ENCODE measurements at places on chromosomes 4 and X. TPM values are rescaled to one million over a fixed set of nuclear protein-coding genes. Genes with fewer than 3 reads are reported as not detected.

The USP26 gene
- not detected for polyA plus RNA-seq

The PPEF2 gene
- polyA plus RNA-seq: not detected

The GBA3 gene
- not detected for polyA plus RNA-seq

The GLUD2 gene
- 0.36 TPM for polyA plus RNA-seq

The SPATA18 gene
- polyA plus RNA-seq: 13.7 TPM

The COL4A6 gene
- polyA plus RNA-seq: 0.06 TPM

The ANXA3 gene
- 2.8 TPM for polyA plus RNA-seq

The ARMCX1 gene
- polyA plus RNA-seq: 27.5 TPM

DNA sequence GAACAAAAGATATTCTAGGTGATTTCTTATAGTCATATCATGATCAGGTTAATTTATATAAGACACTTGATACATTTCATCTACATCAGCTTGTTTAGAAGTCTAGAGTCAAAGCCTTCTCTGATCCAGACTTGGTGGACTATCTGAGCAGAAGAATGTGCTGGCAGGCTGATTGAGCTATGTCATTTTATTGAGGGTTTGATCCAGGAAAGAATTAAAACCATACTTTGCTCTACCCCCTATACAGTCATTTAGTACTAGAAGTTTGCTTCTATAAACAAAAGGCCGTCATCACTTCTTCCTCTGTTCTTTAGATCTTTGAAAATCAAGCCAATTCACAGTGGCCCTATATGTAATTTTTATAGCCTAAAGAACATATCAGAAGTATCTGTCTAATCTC lies 173.1 kb upstream of the PITX2 start:
- DNase-seq: no peak

DNA sequence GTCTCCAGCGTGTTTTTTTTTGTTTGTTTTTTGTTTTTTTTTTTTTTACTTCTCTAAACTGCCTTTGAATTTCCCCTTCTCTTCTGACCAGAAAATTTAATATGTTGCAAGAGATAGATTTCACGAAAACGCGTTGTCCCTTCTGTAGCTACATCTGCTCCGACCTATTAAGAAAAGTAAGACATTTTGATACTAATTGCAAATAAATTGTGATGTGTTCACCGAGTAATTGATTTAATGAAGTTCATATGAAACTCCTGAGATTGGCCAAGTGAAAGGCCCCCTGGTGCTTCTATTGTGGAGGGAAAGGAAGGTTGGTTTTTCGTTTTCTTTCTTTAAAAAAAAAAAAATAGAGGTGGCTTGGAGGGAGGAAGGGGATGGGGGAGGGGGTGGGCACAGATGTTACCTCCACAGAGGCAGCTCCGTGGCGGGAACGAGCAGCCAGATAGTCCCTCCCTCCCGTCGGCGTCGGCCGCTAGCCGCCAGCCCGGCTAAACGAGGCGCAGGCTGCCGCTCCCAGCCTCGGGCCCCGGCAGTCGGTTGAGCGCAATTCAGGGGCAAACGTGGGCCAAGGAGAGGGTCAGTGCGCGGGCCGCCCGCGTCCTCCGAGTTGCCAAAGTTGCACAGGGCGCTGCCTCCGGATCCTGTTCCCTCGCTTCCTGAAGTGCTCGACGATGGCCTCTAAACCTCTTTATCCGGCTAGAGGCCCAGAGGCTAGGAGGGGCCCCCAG lies 139.1 kb upstream of the ZIC3 start:
- no peak for DNase-seq

DNA sequence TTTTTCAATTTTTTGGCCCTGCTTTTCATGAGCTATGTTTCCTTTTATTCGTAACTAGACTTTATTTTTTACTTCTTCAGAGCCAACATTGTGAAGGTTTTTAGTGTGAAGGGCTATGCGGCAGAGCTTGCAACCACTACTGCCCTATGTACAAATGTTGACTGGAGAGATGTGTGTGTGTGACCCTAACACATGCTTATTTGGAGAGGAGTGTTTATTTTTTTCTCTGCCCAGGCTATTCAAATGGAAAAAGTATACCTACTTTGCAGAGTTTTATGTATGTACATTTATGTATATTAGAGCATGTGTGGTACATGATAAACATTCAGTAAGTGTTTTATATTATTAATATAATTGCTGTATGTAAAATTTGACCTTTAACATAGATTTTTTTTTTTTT lies 86.5 kb downstream of the WWC2 start:
- no peak for DNase-seq

DNA sequence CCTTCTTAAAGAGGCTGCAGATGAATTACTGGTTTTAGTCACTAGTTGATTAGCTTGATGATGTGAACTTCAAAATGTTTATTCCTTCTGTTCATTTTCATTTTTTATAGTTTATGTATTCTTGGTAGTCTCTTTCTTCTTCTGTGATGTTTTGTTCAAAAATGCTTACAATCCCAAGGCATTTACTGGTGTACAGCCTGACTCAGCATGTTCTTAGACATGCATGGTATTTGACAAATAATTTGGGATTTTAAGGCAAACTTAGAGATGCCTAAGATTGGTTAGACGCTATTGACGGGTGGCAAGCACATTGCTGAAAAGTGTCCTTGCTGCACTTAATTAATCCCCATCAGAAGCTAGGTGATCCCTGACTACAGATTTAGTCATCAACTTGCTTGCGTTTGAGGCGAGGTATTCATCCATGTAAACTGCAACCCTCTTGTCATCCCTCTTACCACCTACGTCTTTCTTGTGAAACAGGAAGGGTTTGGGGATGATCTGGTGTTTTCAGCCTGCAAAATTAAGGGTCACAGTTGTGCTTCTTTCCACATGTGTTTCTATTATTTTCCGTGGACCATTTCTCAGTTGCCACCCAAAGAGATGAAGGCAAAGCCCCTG lies 331.8 kb downstream of the DKK2 start:
- DNase-seq: peak; percentile 71

DNA sequence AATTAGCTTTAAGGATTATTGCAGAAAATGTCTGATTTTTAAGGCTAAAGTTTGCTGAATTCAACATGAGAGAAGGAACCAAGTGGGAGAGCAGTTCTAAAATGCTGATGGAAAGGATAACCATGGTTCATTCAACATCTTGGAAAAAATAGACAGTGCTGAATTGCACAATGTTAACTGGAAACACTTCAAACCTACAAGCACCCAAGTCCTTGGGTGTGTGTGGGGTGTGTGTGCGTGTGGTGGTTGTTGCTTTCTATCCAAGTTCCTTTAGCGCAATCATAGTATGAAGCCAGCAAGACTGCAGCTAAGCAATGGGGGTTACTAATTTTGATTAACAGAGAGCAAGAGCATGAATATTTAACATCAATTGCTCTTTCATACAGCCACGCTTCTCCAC lies 29.3 kb upstream of the SCOC start:
- peak; percentile 40 for DNase-seq

- DNase-seq: no peak
These were observed 4.1 kb upstream of the S100P start for GRCh38 chr4:6689506-6689960.

DNA sequence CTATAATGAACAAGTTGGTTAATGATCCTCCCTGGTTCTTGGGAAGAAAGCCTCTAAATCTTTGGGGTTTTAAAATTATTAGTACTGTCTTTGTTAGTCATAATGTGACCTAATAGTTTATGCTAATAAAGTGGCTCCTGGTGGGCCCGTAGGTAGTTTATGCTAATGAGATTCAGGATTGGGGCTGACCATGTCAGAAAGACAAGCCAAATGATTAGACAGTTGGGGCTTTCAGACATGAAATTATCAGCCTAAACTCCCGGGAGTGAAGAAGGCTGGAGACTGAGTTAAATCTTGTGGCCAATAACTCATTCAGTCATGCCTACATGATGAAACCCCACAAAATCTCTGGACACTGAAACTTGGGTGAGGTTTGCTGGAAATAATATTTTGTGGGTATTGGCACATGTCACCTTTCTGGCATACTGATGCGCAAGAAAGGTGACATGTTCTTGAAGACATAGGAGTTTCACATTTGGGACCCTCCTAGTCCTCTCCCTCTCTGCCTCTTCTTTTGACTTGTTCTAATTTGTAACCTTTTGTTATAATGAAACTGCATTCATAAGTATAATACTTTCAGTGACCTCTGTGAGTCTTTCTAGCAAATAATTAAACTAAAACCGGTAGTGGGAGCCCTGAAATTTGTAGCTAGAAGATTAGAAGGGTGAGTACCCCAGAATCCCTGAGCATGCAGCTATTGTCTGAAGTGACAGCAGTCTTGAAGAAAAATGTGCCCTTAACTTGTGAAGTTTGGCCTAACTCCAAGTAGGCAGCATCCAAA lies 196.8 kb upstream of the FSTL5 start:
- no peak for DNase-seq

GRCh38 chrX:42948723-42949657 lies 171.0 kb upstream of the PPP1R2C start:
- DNase-seq: no peak

GRCh38 chrX:104288269-104288668 lies 33.5 kb upstream of the ESX1 start:
- no peak for DNase-seq

DNA sequence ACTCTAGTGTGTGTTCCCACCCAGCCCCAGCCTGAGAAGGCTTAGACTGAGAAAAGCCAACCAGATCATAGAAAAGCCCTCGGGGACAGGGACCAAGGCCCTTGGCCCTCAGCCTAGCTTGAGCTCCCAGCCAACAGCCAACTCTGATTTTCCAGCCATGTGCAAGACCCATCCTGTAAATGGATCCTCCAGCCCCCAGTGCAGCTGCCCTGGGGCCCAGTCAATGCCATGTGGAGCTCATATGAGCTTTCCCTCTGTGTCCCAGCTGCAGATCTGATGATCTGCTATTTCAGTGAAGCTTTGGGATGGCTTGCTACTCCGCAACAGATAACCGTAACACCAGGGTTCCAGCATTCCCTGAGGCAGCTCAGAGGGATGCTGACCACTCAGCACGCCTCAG lies 40.5 kb upstream of the CDKN2AIP start:
- no peak for DNase-seq

GRCh38 chrX:118346258-118347094 lies 570 bp downstream of the WDR44 start:
- DNase-seq: peak; percentile 57

DNA sequence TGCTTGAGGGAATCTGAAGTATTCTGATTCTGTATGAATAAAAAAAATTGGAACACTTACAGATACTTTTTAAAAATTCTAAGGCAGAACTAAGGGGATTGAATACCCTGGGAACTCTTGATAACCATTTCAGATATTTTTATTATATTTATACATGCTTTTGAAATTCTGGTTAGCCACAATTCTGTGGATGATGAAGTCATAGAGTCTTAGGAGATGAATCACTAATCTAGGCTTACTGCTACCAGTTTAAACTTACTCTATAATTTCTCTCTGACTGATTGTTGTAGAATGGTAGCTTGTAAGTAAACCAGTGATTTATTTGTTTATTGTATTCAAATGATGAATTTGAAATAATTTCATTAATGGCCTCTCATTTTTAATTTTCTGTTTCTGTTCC lies 11.4 kb upstream of the SLAIN2 start:
- peak; percentile 87 for DNase-seq

DNA sequence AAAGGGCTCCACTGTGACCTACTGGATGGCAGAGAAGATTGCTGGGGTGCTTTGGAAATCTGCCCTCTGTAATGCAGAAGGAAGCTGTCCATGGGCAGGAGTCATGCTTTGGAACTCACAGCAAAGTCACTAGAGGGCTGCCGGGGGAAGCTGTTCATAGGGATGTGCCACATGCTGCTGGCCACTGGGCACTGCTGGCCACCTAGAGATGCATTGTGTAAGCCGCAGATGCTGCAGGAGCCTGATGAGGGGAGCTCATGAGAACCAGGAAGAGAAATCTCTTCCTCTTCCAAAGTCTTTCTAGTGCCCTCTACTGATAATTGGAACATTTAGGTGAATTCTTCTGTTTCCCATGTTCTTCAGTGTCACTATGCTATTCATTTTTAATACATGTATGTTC lies 31.2 kb upstream of the UXT start:
- DNase-seq: peak; percentile 29

DNA sequence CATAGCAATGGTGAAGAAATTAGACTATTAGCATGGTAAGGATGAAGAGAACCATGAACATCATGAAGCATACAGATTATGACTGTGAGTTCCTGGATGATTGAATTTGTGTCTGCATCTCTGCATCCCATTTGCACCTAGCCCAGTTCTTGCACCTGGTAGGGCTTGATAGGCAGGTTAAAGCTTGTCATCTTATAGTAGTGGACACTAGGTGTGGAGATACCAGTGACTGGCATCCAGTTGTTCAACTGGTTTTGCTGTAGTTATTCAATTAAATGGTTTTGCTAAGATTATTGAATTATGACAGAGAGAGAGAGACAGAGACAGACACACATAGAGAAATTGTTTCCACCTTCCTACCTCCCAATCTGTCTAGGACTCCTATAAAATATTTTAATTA lies 5.0 kb downstream of the ADH7 start:
- DNase-seq: no peak

- DNase-seq: no peak
These were observed 1.1 kb upstream of the NSG1 start for GRCh38 chr4:4385729-4386295.

GRCh38 chrX:38803588-38804431 lies 2.6 kb downstream of the MID1IP1 start:
- peak; percentile 80 for DNase-seq

DNA sequence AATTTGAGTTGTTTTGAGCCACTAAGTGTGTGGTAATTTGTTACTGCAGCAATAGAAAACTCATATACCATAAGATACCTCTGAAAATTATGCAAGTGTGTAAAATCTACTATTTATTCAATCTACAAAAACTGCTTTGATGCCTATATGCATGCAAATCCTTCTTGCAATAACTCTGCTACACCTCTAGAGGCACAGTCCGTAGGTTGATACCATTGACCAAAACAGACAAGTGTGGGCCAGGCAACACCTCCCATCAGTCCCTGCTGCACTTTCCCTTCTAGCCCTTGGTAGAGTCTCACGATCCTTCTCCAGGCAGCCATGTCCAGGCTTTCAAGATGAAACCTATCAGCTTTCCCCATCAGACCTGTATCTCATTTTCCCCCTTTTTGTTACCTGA lies 48.8 kb upstream of the FAM9A start:
- no peak for DNase-seq

- peak; percentile 84 for DNase-seq
These were observed 40.1 kb upstream of the PDK3 start for GRCh38 chrX:24424948-24425347.

GRCh38 chrX:19739683-19740082 lies 147.7 kb downstream of the SH3KBP1 start:
- DNase-seq: peak; percentile 82

GRCh38 chr4:89531932-89532640 lies 224.5 kb upstream of the GPRIN3 start:
- no peak for DNase-seq

Measured in GM23248 (cell line).